NCI-H1092 (cell line): ENCODE measurements at places on chromosomes 16 and 17.

GRCh38 chr16:67246081-67246755, 1.1 kb downstream of the FHOD1 start:
- DNase-seq: no peak

DNA sequence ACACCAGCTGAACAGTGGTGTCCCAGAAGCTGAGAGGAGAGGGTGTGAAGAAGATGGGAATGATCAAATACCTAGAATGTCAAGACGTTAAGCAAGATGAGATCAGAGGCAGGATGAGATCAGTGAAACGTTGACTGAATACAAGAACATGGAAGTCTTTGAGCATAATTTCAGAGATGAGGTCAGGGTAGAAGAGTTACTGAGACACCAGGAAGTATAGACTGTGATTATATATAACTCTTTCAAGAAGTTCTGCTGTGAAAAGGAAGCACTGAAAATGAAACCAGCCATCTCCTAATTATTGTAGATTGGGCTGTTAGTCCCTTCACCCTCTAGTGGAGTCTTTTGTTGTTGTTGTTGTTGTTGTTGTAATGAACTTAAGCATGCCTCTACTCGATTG, 9.1 kb downstream of the SHCBP1 start:
- DNase-seq: no peak

DNA sequence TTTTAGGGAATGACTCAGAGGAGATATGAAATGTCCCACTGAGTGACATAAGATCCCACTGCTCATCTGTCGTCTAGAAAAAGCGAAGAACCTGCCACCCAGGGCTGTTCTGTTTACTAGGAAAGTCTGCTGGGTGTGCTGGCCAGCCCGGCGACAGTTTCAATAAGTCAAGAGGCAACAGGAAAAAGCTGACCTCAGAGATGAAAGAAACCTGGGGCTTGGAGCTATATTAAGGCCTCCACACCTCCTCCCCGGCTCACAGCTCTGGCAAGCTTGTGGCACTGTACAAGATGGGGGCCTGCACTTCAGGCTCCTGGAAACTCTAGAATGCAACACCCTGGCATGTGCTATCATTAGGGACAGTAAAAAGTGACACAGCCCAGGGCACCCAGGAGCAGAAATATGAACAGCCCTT, 10.6 kb downstream of the ZFHX3 start:
- DNase-seq: no peak

DNA sequence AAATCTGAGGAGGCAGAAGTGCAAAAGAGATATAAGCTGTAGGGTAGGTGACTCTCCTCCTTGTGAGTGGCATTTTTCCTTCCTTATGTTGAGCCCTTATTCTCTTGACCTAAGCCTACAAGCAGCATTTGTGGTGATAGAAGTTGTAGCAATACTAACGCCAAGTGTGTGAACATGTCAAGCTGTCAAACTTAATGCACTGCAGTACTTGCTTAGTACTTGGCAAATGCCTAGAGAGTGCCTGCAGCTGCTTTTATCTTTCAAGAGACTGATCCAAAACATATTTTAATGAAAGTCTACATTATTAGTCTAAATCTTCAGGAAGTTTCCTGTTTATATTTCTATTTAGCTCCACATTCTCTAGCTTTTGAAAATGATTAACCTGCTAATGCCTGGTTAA, 83.2 kb downstream of the CNTNAP4 start:
- no peak for DNase-seq

GRCh38 chr17:44831371-44831770, 1.3 kb upstream of the GJC1 start:
- DNase-seq: no peak

DNA sequence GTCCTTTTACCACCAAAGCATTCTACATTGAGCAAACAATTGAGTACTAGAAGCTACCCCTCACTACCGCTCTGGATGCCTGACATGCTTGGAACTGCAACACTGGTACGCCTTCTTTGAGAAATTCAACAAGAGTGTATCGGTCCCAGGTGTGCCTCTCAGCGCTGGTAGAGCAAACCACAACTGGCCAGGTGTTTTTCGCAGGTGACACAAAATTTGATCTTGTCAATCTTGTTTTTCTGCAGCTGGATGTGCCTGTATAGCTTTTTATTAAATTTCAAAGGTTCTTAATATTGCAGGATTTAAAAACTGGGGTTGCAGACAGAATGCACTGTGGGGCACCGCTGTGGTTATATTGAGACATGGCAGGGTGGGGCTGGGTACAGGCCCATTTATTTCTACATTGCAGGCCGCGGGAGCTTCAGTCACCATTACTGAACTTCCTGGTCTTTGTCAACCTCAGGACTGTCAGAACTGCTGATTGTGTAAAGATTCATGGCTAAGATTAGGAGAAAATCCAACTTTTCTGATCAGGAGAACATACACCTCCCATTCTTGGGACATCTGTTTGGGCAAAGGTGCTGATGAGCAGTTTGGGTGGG, 4.5 kb upstream of the SNX20 start:
- no peak for DNase-seq

DNA sequence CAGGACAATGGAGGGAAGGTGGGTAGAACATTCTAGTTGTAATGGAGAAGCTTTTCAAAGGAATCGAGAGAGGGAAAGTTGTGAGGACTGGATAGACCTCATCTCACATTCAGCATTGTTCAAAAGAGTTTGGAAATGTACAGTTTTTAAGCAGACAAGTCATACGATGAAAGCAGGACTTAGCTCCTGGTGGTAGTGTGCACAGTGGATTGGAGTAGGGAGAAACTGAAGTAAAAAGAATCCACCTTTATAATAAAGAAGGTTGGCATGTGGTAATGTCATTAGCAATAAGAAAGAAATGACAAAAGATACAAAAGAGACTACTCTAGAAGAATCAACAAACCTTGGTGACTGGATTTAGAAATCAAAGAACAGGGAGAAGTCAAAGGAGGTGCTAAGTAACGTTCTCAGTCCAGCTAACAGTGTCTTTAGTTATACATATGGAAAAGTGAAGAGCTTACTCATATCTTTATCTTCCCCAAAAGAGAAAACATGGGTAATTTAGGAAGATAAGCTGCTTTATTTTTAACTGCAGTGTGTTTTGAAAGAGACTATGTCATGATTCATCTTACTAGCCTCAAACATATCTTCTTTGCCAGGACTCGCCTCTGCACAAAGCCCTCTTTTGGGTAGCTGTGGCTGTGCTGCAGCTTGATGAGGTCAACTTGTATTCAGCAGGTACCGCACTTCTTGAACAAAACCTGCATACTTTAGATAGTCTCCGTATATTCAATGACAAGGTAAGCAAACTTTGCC, 18.7 kb upstream of the EVI2A start:
- no peak for DNase-seq
